Cerebellar nuclear complex (tissue), 1 donor: ENCODE measurements at places on chromosomes 12 and 14.

DNA sequence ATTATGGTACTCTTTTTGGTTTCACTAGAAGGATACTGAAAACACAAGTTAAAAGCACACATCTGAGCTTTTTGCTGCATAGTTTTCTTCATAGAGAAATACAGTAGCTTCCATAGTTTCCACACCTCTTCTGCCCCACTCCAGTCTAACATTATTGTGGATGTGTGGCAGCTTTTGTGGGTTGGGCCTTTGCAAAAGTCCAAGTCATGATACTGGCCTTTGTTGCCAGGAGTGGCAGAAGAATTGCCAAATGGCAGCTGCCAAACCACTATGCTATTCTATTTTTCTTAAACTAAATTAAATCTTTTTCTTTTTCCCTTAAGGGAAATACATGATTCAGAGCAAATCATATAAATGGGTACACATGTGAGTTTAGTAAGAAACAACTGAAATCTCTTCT lies 114.8 kb downstream of the PLEKHA5 start:
- DNase-seq: no peak

- no peak for DNase-seq
These were observed 125.2 kb downstream of the SLC25A21 start for GRCh38 chr14:37047226-37047625.

DNA sequence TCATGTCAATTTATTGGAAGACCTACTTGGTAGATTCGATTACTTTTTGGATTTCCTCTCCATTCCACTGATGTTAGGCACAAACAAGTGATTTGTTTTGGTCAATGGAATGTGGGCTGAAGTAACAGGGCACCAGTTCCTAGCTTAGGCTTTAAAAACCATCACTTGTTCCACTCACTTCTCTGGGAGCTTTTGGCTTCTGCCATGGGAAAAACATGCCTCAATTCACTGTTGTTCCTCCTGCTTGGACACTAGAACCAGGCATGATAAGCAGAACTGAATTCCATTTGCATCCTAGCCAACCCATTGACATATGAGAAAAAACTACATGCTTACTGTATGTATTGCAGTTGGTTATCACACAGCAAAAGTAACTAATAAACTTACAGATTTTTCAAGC lies 47.8 kb downstream of the LLPH start:
- no peak for DNase-seq

- no peak for DNase-seq
These were observed 5.3 kb upstream of the PGF start for GRCh38 chr14:74960736-74961135.

- no peak for DNase-seq
These were observed 2.1 kb downstream of the RNF10 start for GRCh38 chr12:120536064-120536791.
